ENCODE measurements at places on chromosomes 2 and 18. TPM values are rescaled to one million over a fixed set of nuclear protein-coding genes. Genes with fewer than 3 reads are reported as not detected.

- DNase-seq = no peak
Observed at GRCh38 chr2:72116081-72116533, 31.6 kb downstream of the CYP26B1 start.

DNA sequence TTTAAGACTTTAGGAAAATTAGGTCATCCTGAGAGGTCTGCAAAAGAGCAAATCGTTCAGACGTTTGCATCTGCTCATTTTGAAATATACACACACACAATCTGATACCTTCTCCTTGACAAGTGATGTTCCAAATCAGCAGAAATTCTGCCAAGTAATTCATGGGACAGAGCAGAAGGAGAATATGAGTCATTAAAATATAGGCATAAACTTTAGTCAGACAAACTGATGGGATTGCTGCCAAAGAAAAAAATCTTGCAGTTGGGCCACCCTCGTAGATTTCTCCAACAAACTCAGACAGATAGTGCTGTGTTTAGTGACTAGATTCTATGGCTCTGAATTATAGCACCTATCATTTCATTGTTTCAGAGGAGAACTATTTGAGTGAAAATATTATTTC lies 336.3 kb downstream of the NYAP2 start:
- DNase-seq = no peak

- DNase-seq = no peak
Observed at GRCh38 chr18:11071300-11071699, 78.1 kb downstream of the PIEZO2 start.

- DNase-seq = no peak
Observed at GRCh38 chr18:37343542-37343851, 222.1 kb downstream of the CELF4 start.

- no peak for DNase-seq
Observed at GRCh38 chr2:48946449-48947048, 191.0 kb upstream of the LHCGR start.

- DNase-seq = no peak
Observed at GRCh38 chr2:176763851-176764404, 448.7 kb upstream of the HNRNPA3 start.

Gene TIA1
- 140 TPM for total RNA-seq
